ENCODE measurements at places on chromosomes 3 and 15. TPM values are rescaled to one million over a fixed set of nuclear protein-coding genes. Genes with fewer than 3 reads are reported as not detected.

Gene GREM1
- 0.71 TPM for total RNA-seq

Gene RNF111
- 22.6 TPM for total RNA-seq

Gene GAP43
- total RNA-seq, result 16.8 TPM

Gene SI
- total RNA-seq, result not detected

Gene GOLGA6A
- total RNA-seq, result 6.0 TPM

DNA sequence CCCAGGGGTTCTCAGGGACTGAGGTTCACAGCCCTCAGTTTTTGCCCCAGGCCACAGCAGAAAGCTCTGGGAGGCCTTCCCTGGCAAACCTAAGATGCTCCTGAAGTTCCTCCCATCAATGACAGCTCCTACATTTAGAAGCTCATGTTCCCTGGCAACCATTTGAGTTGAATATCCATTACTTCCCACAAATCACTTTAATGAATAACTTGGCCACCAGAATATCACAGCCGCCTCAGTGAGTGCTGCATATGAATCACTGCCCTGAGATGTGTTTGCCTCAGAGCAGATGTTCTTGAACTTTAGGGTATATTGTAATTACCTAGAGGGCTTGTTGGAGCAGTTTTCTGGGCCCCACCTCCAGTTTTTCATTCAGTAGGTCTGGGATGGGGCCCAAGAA is 27.4 kb downstream of the SLCO2A1 start:
- DNase-seq, result no peak

- peak; percentile 48 for DNase-seq
Observed at GRCh38 chr3:43997788-43998369, 243.8 kb upstream of the TOPAZ1 start.

- no peak for DNase-seq
Observed at GRCh38 chr3:182482705-182483104, 310.6 kb upstream of the ATP11B start.

- no peak for DNase-seq
Observed at GRCh38 chr15:53580366-53580765, 179.1 kb downstream of the WDR72 start.

DNA sequence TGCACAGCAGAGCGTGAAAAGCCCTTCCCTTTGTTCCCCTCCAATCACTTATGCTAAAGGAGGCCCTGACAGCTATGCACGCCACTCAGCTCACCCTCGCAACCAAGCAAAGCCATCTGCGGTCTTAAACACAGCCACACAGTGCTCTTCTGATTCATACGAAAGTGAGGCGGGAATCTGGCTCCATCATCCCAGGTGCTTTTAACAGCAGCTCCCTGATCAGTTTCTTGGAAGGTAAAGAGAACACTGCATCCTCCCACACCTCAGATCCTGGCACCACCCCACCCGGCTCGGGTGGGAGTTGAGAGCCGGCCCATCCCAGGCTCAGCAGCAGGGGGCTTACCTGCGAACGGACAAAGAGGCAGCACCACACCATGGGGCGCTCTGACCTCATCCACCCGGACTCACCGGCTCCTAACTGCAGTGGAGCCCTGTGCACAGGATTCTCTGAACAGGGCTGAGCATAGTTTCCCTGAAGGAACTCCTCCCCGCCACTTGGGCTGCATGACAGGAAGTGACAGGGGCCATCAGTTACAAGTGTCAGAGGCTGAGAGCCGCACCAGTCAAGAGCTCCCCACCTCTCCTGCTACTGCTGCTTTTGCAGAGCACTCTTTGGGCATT is 114.3 kb upstream of the ARHGEF3 start:
- DNase-seq, result peak; percentile 29

- DNase-seq, result no peak
Observed at GRCh38 chr15:72774696-72775383, 8.7 kb downstream of the ADPGK start.

DNA sequence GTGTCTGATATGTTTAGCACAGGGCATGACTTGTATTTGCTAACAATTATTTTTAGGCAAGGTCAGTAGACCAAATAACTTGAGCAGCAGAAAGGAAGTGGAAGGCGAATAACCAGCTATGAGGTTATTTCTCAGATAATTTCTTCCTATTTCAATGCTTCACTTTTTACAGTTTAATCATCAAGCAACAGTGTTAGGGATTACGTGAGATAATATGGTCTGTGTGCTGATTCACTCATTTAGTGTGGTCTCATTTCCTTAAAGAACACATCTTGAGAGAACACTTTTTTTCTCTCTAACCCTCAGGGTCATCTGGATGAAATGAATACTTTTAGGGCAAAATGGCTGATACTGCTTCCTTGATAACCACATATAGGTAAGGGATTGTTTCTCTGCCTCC is 126.0 kb upstream of the CCNL1 start:
- no peak for DNase-seq

GRCh38 chr3:103991461-103992115 is 1375.1 kb upstream of the ALCAM start:
- peak; percentile 50 for DNase-seq

- DNase-seq, result no peak
Observed at GRCh38 chr3:72270730-72271129, 485.8 kb upstream of the PROK2 start.

DNA sequence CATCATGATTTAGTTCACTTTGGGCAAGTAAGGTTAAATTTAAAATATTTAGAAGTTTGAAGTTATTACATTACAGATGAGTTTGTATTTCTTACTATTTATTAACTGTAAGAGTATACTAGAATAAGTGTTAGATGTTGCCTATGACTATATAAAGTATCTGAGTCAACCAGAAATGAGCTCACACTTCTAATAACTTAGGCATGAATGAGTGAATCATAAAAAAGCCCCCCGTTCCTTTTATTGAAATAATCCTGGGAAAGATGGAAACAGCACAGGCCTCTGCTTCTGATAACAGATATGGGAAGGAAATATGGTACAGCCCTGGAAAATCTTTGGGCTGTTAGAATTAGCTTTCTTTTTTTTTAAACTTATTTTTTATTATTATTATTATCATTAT is 66.6 kb upstream of the TGFBR2 start:
- no peak for DNase-seq

DNA sequence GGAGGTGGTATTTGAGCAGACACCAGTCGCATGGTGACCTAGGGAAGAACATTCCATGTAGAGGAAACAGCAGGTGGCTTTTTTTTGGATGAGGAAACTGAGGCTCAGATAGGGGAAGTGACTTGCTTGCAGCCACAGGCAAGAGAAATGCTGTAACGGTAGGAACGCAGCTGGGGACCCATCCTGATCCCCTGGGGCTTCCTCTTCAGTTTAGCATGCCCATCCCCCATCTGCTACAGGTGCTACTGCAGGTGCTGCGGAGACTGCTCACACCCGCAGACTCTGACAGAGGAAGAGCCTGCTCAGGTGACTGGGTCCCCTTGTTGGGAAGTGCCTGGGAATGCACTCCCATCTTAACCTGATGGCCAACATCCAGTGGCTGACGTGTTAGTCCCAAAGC is 55.4 kb upstream of the SEC13 start:
- no peak for DNase-seq

GRCh38 chr3:43789028-43789427 is 98.3 kb downstream of the ABHD5 start:
- no peak for DNase-seq

GRCh38 chr3:70703305-70704102 is 391.1 kb upstream of the MDFIC2 start:
- DNase-seq, result peak; percentile 12

DNA sequence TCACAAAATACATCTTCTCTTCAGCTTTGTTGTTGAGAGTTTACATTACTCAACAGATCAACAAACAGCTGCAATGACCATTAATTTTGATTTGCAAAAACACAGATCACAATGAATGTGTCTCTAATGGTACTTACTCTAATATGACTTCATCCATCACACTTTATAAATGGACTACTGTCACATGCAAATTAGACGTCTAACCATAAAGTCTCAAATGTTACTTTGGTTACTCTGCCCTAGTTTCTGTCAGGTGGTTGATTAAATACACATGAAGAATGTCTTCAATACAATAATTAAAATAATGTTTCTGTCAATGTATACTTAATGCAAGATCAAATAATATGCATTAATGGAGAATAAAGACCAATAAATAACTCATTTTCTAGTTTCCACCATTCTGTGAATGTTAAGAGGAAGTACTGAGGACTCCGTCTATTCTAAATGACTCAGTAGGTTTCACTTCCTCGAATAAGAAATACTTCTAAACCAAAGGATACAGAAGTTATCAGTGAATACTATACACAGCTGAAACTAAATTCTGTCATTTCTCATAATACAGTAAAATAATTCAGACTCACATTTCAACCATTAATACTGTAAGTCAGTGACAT is 145.8 kb downstream of the CBLB start:
- no peak for DNase-seq

DNA sequence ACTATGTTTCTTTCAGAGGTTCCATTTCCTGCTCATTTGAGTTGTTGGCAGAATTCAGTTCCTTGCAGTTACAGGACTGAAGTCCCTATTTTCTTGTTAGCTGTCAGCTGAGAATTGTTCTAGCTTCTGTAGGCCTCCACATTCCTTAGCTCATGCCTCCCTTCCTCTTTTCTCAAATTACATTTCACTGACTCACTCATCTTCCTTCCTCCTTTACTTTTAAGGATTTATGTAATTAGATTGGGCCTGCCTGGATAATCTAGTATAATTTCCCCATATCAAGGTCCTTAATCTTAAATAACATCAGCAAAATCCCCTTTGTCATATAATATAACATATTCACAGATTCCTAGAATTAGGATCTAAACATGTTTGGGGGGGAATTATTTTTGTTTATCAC is 40.6 kb upstream of the RBMS3 start:
- DNase-seq, result no peak

DNA sequence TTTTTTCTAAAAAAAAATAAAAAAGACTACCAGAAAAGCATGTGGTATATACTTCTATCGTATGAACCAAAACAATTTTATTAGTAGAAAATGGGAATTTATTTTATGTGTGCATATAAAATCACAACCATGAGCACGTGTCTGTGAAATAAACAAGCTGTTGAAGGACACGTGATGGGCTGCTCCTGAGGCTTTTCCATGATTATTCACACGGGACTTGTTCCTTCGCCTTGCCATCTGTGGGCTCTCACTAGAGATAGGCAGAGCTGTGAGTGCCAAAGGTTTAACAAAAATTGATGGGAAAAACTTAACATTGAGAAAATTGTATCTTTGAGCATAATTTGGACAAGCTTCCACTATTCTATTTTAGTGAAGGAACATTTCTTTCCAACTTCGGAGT is 12.4 kb upstream of the ETV5 start:
- no peak for DNase-seq

Data from WTC11 (cell line).